ENCODE measurements at places on chromosomes 3 and 15. TPM values are rescaled to one million over a fixed set of nuclear protein-coding genes. Genes with fewer than 3 reads are reported as not detected.

TOP2B gene
- 77.8 TPM for total RNA-seq

PLSCR5 gene
- not detected for total RNA-seq

- DNase-seq = no peak
- H3K4me3 ChIP-seq = no peak overlapping the region
- no peak overlapping the region for H3K27ac ChIP-seq
Observed at GRCh38 chr3:46990573-46991374, 11.3 kb downstream of the NBEAL2 start.

DNA sequence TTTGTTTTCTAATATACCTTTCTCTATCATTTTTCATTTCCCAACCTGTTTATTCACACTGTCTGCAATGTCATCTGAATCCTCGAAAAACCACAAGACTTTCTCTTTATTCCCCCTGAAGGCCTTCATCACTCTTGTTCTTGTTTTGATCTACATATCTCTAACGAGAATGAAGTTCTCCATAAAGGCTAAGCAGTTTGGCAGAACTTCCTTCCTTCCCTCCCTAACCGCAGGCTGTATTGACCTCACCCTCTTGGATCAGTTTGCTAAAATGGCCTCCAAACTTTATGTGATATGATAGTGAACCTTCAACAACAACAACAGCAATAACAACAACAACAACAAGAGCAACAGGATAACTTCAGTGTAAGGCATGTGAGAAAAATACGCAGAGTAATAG is 392.8 kb downstream of the TIGIT start:
- no peaks in the 10 kb centered on the region for H3K27me3 ChIP-seq
- no peak for DNase-seq
- H3K36me3 ChIP-seq = no peaks in the 10 kb centered on the region

DNA sequence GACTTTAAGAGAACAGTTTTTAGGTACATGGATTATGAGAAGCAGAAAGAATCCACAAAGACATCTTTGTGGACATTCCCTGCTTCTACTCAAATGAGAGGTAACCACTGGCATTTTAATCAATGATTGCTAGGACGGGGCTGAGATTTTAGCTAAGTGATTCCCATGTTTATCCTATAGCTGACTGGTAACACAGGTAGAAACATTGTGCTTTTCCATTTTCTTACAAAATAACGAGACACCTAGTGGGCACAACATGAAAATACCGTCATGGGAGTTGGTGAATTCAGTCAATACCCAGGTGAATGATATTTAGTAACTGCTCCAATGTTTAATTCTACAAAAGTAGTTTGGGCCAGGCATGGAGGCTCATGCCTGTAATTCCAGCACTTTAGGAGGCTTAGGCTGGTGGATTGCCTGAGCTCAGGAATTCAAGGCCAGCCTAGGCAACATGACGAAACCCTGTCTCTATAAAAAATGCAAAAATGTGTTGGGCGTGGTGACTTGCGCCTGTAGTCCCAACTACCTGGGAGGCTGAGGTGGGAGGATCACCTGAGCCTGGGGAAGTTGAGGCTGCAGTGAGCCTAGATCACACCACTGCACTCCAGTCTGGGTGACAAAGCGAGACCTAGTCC is 37.2 kb upstream of the DENND4A start:
- H3K4me3 ChIP-seq = no peak overlapping the region
- H3K27me3 ChIP-seq = no peaks in the 10 kb centered on the region
- H3K4me1 ChIP-seq = peaks cover 16% of the 10 kb centered on the region

DNA sequence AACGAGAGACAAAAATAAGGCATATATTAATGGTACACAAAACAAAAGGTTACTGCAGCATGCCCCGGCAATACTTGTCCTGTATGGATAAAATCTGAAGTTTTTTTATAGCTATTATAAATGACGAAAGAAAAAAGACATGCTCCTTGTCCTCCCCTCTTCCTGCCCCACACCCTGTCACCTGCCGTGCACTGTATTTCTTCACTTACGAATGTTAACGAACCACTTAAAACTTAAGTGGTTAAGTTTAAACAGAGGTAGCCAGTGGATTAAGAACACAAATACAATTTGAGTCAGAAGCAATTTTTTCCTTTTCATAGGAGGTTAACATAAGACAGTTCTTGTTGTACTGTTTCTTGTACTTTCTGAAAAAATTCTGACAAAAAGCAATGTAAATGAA is 799.1 kb upstream of the NECTIN3 start:
- no peaks in the 10 kb centered on the region for H3K4me1 ChIP-seq
- no peak for DNase-seq
- no peak overlapping the region for H3K27ac ChIP-seq
- no peaks in the 10 kb centered on the region for H3K36me3 ChIP-seq

DNA sequence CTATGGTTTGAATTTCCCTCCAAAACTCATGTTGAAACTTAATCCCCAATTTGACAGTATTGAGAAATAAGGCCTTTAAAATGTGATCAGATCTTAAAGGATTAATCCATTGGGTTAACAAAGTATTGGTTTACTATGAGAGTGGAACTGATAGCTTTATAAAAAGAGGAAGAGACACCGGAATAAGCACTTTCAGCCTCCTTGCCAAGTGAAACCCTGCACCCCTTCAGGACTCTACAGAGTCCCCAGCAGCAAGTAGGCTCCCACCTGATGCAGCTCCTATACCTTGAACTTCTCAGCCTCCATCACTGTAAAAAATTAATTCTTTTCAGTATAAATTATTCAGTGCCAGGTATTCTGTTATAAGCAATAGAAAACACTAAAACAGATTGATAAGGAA is 348.3 kb downstream of the CGGBP1 start:
- H3K27me3 ChIP-seq = no peaks in the 10 kb centered on the region
- H3K4me3 ChIP-seq = no peak overlapping the region
- H3K36me3 ChIP-seq = no peaks in the 10 kb centered on the region
- no peak overlapping the region for H3K27ac ChIP-seq

GRCh38 chr15:21267226-21267625 is 173.1 kb downstream of the POTEB3 start:
- no peaks in the 10 kb centered on the region for H3K36me3 ChIP-seq
- peaks cover 13% of the 10 kb centered on the region for H3K4me1 ChIP-seq
- H3K27me3 ChIP-seq = no peaks in the 10 kb centered on the region
- H3K4me3 ChIP-seq = no peak overlapping the region
- H3K27ac ChIP-seq = no peak overlapping the region
